ENCODE measurements at places on chromosomes 4 and X. TPM values are rescaled to one million over a fixed set of nuclear protein-coding genes. Genes with fewer than 3 reads are reported as not detected.

GRCh38 chrX:150566734-150567182 is 1.7 kb upstream of the MTM1 start:
- no peak for DNase-seq

- no peak for DNase-seq
These were observed 99.6 kb upstream of the FGF16 start for GRCh38 chrX:77347572-77347971.

DNA sequence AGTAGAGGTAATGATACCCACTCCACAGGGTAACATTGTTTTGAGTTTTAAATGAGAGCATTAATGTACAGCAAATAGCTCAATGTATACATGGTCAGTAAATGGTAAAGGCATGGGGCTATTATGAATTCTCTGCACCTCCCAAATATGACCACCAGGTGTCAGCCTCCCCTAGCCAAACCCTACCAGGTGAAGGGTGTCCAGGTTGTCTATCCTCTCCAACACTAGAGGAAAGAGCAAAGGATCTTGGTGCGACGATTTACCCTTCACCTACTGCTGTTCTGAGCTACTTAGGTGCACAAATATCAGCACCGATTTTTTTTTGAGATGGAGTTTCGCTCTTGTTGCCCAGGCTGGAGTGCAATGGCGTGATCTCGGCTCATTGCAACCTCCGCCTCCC is 26.5 kb upstream of the XIAP start:
- no peak for DNase-seq

- DNase-seq = no peak
These were observed 260.8 kb upstream of the TENM3 start for GRCh38 chr4:181982437-181982836.

DNA sequence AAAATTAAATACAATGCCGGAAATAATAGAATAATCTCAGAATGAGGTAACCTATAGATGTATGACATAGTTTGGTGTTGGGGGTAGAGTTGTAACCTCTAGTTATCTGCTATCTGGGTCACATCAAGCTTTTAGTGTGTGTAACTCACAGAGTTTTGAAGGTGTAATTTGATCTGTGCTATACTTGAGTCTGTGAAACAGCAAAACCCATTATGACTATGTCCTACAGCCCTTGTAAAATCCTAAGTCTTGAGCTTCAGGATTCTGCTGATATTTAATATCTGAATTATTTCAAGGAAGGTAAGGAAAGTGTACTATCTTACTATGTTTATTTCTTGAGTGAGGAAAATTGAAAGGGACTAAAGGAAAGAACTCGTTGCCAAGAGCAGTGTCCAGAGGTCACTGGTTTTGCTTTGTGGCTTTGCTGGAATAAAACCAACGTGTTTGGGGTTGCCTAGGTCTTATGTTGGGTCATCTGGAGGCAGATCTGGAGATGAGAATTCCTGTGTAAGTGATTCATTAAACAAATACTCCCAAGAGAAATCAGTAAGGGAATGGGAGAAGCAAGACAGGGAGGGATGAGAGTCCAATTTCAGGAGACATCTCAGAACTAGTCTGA is 107.8 kb upstream of the CBLL2 start:
- DNase-seq = no peak

- DNase-seq = no peak
These were observed 57.1 kb downstream of the TMEM131L start for GRCh38 chr4:153523164-153523796.

DNA sequence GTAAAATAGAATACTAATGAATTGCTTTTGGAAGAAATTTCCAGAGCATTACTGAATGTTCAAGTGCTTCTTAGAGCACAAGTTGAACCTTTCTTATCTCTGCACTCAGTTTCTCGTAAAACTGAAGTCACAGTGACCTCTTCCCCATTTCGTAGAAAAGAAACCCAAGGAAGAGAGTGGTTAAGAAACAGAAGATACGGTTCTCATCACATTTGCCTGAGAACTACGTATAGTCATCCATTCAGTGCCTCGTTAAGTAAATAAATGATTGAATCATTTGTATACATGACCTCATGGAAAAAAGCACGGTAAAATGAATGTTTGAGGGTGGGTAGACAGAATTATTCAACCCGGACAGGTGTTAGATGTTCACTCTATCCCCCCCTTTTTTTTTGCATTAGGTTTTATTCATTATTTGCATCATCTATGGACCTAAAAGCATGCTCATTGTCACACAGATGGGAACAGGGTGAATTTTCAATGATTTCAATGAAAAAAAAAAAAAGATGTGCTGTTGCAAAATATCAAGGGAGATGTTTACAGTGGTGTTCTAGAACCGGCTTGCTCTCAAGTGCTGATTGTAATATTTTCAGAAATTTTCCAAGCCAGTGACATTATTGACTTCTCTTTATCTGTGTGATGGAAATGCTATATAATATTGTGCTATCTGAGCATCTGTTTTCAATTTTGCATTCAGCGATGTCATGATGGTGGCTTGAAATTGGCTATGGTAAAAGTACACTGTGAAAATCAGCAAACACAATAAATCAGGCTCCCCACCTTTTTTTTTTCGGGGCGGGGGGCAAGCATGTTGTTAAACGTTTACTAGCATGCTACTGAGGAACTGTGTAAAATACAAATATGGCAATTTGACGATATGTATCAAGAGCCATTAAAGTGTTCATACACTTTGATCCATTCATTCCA is 4.3 kb downstream of the RHOH start:
- DNase-seq = no peak

Gene STAP1
- 0.13 TPM for polyA plus RNA-seq
